Colonic mucosa (tissue), 4 donors: ENCODE measurements at places on chromosomes 5 and 9. TPM values are rescaled to one million over a fixed set of nuclear protein-coding genes. Genes with fewer than 3 reads are reported as not detected.

DNA sequence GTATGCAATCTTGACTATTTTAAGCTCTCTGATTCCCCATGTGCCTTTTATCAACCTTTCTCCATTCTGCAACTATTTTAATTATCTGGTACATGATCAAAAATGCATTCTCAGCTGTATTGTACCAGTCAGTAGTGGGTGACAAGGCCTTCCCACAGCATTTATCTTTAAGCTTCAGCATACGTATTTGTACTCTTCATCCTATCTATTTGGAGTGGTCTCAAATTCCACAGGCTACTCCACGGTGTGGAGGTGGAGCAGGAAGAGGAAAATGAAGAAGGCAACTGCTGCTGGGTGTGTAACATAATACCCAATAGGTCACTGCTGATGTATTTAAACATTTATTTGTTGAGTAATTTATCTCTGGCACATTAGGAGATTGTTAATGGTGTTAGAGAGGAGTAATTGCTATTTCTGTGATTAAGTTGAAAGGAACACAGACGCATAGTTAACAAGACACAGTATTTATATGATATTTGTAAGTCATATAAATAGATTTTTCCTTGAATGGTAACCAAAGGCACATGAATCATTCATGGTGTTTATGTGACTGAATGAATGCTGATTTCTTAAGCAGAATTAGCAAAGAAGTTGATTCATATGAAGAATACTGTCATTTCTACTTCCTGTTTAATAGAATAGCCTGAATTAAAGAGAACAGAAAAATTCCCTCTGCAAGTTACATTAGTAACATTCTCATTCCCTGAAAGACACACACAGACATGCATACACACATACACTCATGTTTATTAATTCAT is 153.8 kb upstream of the NR3C1 start:
- DNase-seq, result no peak

DNA sequence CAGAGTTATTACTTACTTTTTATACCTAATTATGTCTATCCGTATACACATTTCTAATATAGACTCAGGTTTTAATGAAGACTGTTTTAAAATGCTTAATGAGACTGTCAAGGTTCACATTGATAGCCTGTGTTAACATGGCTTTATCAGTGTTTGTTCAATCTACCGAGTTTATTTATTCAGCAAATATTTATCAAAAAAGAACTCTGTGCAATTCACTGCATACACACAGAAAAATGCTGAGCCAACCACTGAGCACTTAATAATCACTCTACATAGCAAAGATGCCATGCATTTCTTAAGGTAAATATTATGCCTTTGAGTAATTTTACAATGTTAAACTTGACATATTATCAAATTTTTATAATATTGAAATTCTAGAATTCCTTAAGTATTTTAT is 428.2 kb downstream of the ANXA1 start:
- no peak for DNase-seq

DNA sequence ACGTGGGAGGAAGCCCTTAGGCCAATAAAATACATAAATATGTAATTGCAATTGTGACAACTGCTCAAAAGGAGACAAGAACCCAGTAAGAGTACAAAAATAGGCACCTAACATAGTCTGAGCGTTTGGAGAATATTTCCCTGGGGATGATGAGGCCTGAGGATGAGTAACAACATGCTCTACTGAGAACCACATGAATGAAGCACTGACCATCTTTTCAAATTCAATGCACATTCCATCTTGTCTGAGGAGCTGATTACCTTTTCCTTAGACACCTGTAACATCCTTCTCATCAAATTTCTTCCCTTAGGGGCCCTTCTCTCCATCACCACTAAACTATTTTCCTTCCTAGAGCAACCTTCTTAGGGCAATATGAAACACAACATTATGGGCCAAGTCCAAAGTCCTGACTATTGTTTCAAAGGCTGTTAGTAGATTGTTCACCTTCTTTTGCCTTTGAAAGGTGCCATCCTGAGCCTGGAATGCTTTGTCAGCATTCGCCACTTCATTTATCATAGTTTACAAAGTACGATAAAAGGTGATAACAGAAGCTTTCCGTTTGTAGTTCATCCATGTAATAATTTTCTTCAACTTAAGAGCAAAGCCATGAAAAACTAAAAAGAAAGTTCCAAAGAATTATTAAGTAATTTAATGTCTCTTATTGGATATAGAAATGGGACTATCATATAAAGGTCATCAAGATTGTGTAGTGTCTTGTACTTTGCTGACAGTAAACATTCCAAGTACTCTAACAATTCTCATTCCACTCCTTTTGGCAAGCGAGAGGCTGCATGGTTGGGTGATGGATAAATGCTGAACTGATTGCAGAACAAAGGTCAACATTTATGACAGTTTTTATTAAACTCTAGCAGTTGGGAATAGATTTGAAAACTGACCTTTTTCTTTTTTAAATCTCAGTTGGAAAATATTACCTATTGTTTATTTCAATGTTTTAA is 471.3 kb downstream of the PDE4D start:
- peak; percentile 26 for DNase-seq

DNA sequence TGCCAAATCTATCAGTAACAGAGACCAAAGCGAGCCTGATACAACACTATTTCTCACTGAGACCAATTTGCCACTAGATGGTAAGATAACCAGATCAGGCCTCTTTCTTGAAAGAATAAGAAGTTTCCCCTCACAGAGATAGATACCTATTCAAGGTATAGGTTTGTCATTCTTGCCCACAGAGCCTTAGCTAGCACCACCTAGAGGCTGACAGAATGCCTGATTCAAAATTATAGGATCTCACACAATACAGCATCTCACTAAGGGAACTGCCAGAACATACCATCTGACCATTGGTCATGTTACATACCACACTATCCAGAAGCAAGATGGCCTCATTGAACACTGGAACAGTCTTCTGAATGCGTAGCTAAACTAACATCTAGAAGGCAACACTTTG is 166.6 kb upstream of the HCN1 start:
- DNase-seq, result no peak

- DNase-seq, result no peak
Observed at GRCh38 chr5:36230151-36230790, 11.5 kb downstream of the NADK2 start.

- no peak for DNase-seq
Observed at GRCh38 chr5:171954721-171955120, 51.7 kb downstream of the FBXW11 start.

NRARP gene
- total RNA-seq, result 120 TPM

DNAJC21 gene
- 40.4 TPM for total RNA-seq

- no peak for DNase-seq
Observed at GRCh38 chr9:127767909-127768331, 10.5 kb downstream of the SH2D3C start.
